ENCODE measurements at places on chromosomes 12 and 14.
A peak's percentile ranks its signal among the peaks of the same experiment; 100 is the strongest.

DNA sequence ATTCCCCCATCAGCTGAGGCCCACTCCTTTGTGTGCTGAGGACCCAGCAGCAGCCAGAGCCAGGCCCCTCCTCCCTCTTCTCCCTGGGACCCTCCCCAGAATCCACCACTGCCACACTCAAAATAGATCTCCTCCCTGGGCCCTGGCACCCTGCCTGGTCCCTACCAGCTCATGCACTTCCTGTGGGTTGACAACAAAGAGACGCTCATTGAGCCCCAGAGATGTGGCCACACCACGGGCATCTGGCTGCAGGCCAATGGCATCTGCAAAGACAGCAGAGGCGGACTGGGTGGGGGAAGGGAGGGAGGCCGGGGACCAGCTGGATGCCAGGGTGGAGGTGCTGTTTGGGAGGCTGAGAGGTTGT is 16.0 kb upstream of the ENDOU start:
- no peak for DNase-seq

DNA sequence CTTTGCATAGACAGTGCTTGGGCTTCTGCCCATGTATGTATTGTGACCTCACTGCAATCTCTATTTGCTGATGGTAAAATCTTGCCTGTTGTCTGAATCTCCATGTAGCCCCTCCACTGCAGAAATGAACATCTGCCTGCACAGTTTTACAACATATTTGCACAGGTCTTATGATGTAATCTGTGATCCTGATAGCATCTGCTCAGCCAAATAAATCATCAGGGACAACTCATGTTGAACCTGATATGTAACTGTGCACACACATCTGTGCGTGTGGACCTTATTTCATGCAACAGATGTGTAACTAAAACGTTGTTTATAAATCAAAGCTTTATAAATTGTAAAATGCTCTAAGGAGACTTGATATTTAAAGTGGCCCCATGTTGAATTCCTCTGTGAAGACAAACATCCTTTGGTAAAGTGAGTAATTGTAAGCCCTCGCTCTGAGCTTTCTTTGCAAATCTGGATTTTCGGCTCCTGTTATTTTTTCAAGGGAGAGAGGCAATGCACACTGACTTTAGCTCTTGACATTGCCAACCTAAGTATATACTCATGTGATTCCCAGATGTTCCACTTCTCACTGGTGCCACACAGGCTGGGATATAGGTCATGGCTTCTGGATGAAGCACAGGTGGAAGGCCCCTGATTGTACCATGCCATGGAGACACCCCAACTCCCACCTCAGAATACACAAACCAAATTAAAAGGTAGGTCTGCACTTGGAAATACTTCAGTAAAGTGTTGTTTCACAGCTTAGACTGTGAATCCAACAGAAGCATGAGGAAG is 371.3 kb downstream of the GRIN2B start:
- no peak for DNase-seq

- DNase-seq: no peak
Measured at GRCh38 chr14:54646626-54647025, 79.7 kb downstream of the SAMD4A start.

- no peak for DNase-seq
Measured at GRCh38 chr14:72737560-72737943, 156.3 kb downstream of the DPF3 start.

GRCh38 chr12:51534216-51535074 is 56.6 kb upstream of the SCN8A start:
- peak; percentile 22 for DNase-seq

DNA sequence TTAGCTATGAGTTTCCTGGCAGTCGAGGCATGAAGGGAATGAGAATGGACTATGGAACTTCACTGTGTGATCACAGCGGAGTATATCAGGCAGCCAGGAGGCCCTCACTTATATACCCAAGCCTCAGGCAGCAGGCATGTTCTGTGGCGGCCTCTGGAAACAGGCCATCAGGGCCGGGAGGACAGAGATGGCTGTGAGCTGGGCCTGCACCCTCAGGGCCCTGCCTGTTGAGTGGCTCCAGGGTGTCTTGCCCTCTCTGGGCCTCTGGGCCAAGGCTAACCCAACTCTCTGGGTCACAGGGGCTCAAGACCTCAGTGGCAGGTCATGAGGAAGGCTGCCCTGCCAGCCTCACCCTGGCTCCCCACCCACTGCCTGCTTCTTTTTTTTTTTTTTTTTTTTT is 33.9 kb upstream of the RCOR1 start:
- DNase-seq: no peak

DNA sequence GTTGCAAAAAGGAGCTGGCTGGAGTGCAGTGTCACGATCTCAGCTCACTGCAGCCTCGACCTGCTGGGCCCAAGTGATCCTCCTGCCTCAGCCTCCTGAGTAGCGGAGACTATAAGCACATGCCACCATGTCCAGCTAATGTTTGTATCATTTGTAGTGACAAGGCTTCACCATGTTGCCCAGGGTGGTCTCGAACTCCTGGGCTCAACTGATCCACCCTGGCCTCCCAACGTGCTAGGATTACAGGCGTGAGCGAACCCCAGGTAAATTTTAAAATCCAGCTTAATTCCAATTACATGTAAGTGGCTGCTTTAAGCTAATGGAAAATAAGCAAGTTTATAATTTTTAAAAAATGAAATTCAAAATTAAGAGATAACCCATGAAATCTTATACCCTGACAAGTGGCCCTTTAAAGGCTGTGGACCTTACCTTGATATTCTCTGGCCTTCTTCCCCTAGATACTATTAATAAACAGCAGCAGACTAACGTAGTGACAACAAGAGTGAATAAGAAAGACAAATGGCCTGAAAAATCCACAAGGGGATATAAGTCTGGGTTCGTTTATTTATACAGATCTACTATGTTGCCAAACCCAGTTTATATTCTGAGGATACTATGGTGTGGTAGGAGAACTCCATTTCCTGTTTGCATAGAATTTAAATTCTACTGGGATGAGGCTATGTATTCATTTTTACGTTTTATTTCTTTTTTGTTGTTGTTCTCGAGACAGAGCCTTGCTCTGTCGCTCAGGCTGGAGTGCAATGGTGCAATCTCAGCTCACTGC is 25.6 kb upstream of the SLC2A3 start:
- DNase-seq: no peak

DNA sequence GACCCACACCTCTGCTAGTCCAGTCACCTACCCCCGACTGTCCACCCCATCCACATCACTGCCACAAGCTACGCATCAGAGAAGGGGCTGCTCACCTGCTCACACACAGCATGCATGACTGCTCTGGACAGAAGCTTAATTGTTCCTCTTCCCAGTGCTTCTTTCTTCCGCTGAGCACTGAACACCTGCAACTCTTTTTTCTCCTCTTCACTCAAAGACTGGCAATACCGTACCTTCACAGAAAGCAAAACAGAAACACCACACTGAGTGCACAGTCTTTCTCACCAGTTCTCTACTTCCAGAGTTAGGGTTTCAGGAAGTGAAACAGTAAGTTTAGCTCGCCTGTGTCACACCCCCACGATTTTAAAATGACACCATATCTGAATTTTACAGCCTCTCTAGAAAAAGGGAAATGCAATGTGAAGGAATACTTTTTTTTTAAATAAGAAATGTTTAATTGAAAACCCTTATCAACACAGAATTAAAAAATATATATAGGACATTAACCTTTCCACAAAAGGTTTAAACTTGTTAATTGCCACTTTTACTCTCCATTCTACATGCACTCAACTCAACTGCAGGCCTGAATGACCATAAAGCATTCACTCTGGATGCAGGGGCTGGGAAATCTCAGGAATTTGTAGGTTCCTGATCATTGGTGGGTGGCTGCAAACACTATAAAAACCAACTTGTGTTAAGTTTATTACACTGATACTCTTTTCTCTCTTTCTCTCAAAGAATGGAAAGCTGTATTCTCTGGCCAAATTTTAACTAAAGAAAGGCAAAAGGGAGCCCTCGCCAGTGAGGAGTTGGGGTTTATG is 120.0 kb downstream of the PRICKLE1 start:
- DNase-seq: no peak

GRCh38 chr12:131803961-131804521 is 24.2 kb upstream of the MMP17 start:
- DNase-seq: no peak

DNA sequence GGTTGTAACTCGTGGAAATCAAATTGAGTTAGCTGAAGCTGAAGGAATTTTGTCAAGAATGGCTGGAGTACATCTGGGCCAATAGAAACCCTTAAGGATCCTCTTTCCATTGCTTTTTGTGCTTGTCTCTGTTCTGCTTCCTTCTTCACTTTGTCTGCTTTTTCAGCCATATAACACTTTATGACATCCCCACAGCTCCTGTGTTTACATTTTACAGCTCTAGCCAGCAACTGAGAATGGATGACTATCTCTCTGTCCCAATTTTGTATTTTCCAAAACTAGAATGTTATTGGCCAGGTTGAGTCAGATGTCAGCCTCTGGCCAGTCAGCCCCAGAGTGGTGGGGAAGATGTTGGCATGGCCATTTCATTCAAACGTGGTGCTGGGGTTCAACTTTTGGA is 57.6 kb downstream of the PELI2 start:
- DNase-seq: no peak

DNA sequence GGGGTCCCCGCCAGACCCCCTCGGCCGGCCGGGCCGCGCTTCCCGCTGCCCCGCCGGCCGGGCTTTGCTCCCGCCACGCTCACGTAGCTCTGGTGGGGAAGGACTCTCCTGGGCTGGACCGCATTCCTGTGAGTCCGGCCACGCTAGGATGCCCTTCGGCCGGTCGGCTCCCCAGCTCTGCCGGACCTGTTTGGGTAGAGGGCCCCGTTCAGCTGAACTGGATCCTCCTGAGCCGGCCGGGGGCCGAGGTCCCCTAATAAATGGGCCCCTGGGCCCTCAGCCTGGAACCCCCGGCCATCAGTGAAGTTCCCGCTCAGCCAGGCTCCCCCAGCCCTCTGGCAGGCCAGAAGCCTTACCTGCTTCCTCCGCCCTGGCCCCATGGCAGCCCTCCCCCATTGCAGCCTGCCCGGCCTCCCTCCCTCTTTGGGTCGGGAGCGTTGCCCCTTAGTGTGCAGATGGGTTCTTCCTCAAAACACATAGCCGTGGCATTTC is 593 bp downstream of the UNC119B start:
- peak; percentile 47 for DNase-seq

DNA sequence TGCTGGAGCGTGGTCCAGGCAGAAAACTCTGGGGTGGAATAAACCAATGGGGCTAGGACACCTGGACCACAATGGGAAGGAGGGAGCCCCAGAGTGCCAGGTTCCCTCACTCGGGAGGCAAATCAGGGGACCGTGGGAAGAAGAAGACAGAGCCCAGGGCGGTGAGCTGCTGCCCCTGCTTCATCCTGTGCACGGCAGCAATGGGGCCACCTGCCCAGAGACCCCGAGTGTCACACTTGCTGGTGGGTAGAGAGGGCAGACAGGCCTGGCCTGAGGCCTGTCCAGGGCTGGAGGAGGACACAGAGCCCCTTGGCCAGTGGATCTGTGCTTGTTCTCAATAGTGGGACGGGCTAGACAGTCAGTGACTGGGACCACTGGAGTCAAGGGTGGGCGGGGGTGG is 58.2 kb downstream of the DIO3 start:
- no peak for DNase-seq

- no peak for DNase-seq
Measured at GRCh38 chr14:61535032-61535431, 160.3 kb upstream of the HIF1A start.

DNA sequence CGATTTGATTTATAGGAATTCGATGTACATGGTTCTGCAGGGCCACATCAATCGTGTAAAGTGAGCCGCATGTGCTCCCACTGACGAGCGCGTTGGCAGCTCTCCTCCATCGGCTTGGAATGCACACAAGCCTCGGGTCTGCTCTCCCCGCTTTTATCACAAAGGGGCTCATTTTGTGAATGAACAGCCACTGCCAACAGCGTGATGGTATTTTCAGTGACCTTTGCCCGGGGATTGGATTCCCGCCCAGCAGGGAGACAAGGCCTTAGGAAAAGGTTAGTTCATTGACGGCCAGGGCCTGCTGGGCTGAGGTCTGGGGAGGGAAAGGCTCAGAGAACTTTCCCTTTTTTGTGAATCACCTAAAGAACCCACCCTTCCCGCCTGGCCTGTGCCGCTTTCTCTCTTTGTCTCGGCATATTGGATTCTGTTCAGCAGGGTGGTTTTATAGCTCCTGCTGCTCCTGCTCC is 232.1 kb downstream of the MSRB3 start:
- DNase-seq: peak; percentile 81

GRCh38 chr12:96323906-96324305 is 76.3 kb downstream of the CDK17 start:
- DNase-seq: no peak

- no peak for DNase-seq
Measured at GRCh38 chr14:90301668-90302090, 30.1 kb downstream of the NRDE2 start.

- no peak for DNase-seq
Measured at GRCh38 chr12:7136676-7137075, 6.5 kb downstream of the CLSTN3 start.

DNA sequence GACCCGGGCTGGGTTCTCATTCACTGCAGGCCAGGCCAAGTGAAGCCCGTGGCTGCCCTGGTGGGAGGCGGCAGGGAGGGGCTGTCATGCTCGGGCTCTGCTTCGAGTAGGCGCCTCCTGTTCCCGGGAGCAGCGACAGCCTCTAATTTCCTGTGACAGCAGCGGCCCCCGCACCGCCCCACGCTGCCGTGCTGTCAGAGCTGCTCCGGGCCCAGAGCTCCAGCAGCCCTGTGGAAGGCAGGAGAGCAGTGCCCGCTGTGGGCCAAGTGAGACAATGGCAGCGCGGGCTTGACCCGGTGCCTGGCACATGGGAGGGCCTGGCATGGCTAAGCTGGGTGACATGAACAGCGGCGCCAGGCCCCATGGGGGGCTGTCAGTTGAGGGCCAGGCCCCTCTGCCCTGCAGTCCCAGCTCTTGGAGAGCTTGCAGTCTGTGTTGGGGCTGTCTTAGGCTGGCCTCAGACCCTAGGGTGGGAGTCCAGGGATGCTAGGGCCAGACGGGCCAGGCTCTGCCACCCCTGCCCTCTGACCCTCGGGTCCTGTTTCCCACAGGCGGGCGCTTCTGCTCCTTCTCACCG is 5.1 kb downstream of the TRMT61A start:
- DNase-seq: peak; percentile 90

- no peak for DNase-seq
Measured at GRCh38 chr12:113063396-113064350, 7.1 kb downstream of the DTX1 start.

DNA sequence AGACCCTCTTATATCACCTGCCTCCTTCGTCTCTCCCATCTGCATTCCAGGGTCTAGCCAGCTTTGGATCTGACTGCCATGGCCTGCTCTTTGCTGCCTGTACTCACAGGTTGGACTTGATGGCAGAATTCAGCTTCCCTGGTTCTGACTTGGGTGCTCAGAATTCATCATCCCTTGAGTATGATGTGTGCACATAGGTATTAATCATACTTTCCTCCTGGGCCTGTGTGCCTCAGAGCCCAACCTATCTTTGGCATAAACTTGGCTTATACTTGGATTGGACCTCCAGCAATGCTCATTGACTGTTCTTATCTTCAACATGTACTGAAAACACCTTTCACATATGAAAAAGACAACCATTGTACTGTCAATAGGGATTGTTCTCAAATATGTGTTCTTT is 70.7 kb upstream of the LMNTD1 start:
- DNase-seq: no peak

GRCh38 chr12:66925083-66925482 is 246.2 kb upstream of the GRIP1 start:
- DNase-seq: no peak

Measured in retina (tissue), 1 donor.